ENCODE measurements at places on chromosomes 3 and 15.

- H3K36me3 ChIP-seq: peaks cover 7% of the 10 kb centered on the region
- DNase-seq: no peak
- peaks cover 4% of the 10 kb centered on the region for H3K4me1 ChIP-seq
Measured at GRCh38 chr3:179410331-179410730, 40.9 kb downstream of the GNB4 start.

DNA sequence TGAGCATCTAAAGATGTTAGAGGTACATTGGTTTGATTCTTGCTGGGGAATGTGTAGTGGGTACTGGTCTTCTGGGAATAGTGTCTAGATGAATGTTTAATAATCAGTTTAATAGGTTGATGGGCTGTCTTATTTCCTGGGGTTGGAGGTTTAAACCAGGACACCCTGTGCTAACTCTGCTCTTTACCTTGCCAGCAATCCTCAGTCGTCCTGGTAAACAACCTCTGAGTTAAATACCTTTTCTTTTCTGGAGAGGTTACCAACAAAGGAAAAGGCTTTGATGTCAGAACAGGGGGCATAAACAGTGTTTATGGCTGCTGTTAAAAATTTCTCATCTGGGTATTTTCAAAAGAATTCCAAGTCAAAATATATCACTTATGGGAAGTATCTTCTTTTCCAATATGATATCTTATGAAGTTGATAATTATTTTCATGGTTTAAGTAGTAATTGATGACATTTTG, 23.5 kb downstream of the MITF start:
- no peak overlapping the region for H3K27ac ChIP-seq
- H3K4me1 ChIP-seq: no peaks in the 10 kb centered on the region
- no peak for DNase-seq

- H3K36me3 ChIP-seq: peaks cover 7% of the 10 kb centered on the region
- peaks cover 40% of the 10 kb centered on the region for H3K4me1 ChIP-seq
- H3K27ac ChIP-seq: peak overlapping the region; percentile 88
- DNase-seq: no peak
Measured at GRCh38 chr3:49785565-49786356, 581 bp downstream of the IP6K1 start.

DNA sequence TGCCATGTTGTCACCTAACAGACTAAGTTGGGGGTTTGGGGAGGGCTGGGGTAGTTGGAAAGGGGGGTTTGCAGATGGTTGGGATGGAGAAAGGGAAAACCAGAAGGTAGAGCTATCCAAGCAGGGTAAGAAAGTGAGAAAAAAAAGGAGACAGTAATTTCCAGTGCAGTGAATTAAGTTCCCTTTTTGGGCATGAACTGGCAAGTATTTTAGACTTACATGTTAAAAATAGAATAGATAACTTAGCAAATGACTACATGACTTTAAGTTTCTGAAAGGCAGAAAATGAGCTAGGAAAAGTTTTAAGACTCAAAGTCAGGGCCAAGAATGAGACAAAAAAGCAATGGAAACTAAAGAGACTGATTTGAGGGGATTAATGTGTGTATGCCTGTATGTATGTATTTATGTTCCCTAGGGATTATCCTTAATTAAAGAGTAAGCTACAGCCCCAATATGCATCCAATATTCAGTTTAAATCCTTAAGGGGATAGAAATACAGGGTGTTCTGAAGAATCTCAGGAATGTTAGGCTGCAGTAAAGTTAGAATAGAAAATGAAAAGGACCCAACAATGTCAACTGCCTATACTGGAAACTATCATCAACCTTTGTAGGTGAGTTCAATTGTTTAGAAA, 285.2 kb upstream of the MME start:
- DNase-seq: no peak
- no peaks in the 10 kb centered on the region for H3K27me3 ChIP-seq
- no peak overlapping the region for H3K27ac ChIP-seq
- H3K36me3 ChIP-seq: no peaks in the 10 kb centered on the region
- no peak overlapping the region for H3K4me3 ChIP-seq
- peaks cover 7% of the 10 kb centered on the region for H3K4me1 ChIP-seq

- H3K27me3 ChIP-seq: no peaks in the 10 kb centered on the region
- DNase-seq: no peak
- H3K36me3 ChIP-seq: no peaks in the 10 kb centered on the region
Measured at GRCh38 chr3:40779039-40779438, 254.3 kb downstream of the ZNF621 start.

DNA sequence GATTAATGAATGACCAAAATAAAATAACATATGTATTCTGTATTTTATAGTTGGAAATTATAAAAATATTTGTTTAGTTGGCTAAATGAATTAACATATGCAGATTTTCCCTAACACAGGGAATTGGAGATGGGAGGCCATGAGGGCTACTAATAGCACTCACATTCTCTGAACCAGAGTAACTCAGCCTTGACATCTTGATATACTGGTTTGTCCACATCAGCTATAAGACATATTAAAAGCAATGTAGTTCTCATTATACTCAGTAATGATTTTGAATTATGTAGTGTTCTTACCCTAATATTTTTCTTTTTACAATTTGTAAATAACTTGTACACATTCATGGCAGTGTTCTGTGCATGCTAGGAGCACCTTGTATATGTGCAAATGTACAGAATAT, 255.9 kb downstream of the EPHA6 start:
- no peak overlapping the region for H3K4me3 ChIP-seq
- no peak overlapping the region for H3K27ac ChIP-seq
- H3K27me3 ChIP-seq: no peaks in the 10 kb centered on the region

- no peaks in the 10 kb centered on the region for H3K4me1 ChIP-seq
- no peaks in the 10 kb centered on the region for H3K27me3 ChIP-seq
- H3K36me3 ChIP-seq: peaks cover 3% of the 10 kb centered on the region
Measured at GRCh38 chr3:157226173-157226847, 66.4 kb upstream of the CCNL1 start.

DNA sequence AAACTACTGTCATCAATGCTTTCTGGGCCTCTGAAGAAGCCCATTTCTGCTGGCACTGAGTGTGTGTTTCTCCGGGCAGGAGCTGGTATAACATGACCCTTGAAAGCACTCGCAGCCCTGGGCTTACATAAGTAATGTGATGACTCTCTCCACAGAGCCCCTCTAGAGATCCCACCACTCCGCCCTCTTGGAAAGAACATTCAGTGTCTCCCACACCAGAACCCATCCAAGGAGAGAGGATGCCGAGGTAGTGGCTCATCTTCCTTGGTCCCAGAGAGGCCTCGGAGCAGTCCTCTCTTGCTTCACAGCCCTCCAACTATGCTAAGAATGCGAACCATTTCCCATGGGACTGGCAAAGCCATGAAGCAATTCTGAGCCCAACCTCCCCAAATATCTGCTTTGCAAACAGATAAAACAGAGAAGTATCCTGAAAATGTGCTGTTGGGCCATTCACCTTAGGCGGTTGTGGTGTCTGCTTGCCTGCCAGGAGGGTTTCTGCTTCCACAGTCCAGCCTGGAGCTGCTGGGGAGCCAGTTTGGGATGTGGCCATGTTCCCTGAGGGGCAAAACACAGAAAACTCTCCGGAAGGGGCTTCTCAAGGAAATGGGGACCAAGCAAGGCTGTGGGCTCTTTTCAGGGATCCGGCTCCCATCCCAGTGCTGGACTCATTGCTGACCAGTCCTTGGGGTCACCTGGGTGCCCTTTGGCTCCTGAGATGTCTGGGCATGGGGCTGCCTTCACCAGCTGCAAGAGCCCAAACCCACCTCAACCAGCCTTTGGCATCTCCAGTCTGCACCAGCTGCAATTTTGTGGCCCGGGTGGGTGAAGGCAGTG, 47.3 kb downstream of the AMOTL2 start:
- no peaks in the 10 kb centered on the region for H3K27me3 ChIP-seq
- no peak for DNase-seq
- no peaks in the 10 kb centered on the region for H3K36me3 ChIP-seq
- H3K4me3 ChIP-seq: no peak overlapping the region

GRCh38 chr15:63474810-63475316, 29.5 kb upstream of the USP3 start:
- H3K4me3 ChIP-seq: no peak overlapping the region
- no peaks in the 10 kb centered on the region for H3K36me3 ChIP-seq
- H3K4me1 ChIP-seq: peaks cover 33% of the 10 kb centered on the region
- DNase-seq: no peak
- H3K27me3 ChIP-seq: no peaks in the 10 kb centered on the region

DNA sequence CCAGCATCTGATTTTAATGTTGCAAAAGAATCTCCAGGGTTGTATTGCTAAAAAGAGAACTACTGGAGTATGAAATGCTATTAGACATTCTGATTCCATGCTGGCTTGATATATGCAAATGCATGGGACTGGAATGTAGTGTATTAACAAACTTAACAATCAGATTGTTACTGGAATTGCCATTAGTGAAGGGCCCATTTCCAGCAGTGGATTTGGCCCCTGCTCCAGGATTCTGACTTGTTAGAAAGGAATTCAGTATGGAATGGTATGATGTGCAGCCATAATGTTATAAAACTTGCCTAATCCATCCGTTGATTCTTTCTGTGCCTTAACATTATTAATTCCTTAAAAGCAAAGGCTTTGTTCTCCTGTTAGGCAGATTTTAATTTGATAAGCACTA, 7.9 kb downstream of the ARRDC4 start:
- peaks cover 5% of the 10 kb centered on the region for H3K36me3 ChIP-seq
- no peak for DNase-seq
- no peak overlapping the region for H3K4me3 ChIP-seq
- H3K27ac ChIP-seq: no peak overlapping the region
- H3K4me1 ChIP-seq: peaks cover 2% of the 10 kb centered on the region

DNA sequence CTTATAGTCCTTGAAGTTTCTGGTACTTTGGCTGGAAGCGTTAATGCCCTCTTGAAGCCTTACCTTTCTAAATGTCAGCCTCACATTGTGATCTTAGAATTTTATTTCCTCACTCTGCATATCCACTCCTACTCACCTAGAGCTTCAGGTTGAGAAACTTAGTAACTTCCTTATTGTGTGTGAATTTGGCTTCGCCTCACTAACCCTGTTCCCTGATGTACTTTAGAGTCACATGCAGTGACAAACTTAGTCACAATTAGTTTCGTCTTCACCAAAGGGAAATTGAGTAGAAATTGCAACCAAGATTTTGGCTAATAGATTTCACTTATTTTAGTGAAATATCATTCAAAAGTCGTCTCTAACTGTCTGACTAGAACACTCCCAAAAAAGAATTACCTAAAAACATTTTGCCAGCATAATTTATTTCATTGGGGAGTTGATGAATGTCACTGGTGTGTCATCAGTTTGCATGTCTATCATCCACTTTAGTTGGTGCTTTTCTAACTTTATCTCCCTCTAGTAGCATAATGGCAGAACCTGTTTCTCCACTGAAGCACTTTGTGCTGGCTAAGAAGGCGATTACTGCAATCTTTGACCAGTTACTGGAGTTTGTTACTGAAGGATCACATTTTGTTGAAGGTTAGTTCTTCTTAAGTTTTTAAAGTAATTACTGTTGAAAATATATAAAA, 960 bp downstream of the MFN1 start:
- DNase-seq: no peak
- peak overlapping the region; percentile 99 for H3K4me3 ChIP-seq
- H3K27me3 ChIP-seq: no peaks in the 10 kb centered on the region
- H3K36me3 ChIP-seq: peaks cover 2% of the 10 kb centered on the region
- peaks cover 22% of the 10 kb centered on the region for H3K4me1 ChIP-seq

DNA sequence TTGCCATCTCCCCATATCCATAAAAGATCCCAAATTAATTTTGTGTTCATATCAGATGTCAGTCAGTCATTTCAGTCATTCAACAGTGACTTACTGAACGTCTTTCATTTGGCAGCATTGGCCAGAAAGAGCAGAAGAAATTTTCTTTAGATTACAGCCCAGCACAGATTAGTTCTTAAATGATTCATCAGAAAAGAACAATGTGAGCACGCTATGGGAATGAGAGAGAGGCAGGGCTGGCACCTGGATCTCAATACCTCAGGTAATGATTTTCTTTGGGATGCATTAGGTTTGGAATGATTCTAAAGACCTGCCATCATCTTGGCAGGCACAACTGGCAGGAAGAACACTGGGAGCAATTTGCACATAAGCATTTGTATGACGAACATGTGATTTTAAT, 41.6 kb downstream of the FBN1 start:
- H3K27ac ChIP-seq: no peak overlapping the region
- H3K27me3 ChIP-seq: no peaks in the 10 kb centered on the region
- peaks cover 13% of the 10 kb centered on the region for H3K36me3 ChIP-seq
- H3K4me3 ChIP-seq: no peak overlapping the region

GRCh38 chr3:20589275-20589674, 403.3 kb upstream of the SGO1 start:
- H3K27ac ChIP-seq: no peak overlapping the region
- no peak for DNase-seq
- no peaks in the 10 kb centered on the region for H3K4me1 ChIP-seq
- peaks cover 2% of the 10 kb centered on the region for H3K27me3 ChIP-seq

GRCh38 chr15:84904419-84904818, 20.0 kb downstream of the SLC28A1 start:
- peaks cover 5% of the 10 kb centered on the region for H3K4me1 ChIP-seq
- no peak for DNase-seq
- no peaks in the 10 kb centered on the region for H3K36me3 ChIP-seq
- no peak overlapping the region for H3K4me3 ChIP-seq
- H3K27me3 ChIP-seq: peaks cover 3% of the 10 kb centered on the region

Data from neural crest cell (in vitro differentiated cells).